ENCODE measurements at places on chromosomes 5 and 9.

DNA sequence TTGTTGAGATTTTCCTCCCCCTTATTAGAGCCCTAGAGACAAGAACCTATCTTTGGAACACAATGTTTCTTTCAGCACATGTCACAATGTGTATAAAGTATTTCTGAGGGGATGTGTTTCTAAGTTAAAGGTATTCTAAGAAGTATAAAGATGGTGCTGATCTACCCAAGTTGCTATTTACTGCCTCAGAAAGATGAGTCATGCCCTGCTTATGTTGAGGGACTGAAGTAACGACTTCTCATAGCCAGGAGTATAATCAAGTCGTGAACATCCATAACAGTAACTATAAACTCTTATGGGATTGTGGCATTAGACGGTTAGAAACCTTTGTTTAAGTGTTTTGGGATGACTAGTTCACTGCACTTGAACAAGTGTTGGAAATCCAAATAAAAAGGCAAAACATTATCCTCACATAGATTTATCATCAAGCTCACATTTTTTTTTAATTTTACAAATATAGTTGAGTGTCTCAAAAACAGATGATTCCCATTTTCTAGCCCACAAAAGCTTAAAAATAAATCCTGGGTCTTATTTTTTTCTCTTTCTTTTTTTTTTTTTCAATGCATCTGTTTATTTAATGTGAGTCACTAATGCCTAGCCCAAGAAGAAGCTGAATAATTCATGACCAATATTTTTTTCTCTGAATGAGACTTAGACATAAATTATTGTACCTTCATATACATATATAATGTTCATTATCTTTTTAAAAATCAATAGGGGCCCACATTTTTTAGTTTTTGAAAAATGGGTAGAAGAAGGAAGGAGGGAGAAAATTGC, 12.2 kb upstream of the TMEM252 start:
- no peak for DNase-seq

DNA sequence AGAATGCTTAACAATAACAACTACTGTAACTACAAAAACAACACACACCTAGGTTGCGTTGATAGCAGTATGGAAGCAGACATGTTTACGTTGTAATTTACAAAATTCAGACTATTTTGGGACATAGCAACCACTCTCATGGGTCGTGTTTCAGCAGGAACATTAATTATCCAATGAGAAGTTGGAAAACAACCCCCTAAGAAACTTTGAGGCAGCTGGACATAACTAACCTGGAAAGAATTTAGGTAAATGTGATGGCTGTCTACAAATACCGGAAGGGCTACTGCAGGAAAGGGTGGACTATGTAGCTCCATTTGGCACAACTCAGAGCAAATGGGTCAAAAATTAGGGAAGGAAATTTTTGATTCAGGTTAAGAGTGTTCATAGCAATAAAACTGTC, 409.3 kb downstream of the ADGRV1 start:
- no peak for DNase-seq

- DNase-seq = no peak
These were observed 324.4 kb downstream of the ENC1 start for GRCh38 chr5:74316064-74316603.

GRCh38 chr5:96870094-96871026, 5.9 kb upstream of the ERAP2 start:
- DNase-seq = no peak

DNA sequence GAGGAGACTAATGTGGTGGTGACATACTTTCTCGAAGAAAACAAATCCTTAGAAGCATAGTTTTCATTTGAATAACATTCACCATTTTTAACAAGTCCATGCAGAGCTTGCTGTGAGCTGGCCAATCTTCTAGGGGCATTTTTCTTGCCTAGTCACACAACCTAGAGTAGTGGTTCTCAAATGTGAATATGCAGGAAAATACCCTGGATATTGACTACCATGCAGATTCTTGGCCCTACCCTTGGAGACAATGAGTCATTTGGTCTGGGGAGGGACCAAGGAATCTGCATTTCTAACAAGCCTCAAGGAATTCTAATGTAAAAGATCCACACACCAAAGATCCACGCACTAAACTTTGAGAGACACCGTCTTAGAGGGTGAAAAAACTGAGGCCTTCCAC, 23.5 kb downstream of the GDNF start:
- DNase-seq = no peak

DNA sequence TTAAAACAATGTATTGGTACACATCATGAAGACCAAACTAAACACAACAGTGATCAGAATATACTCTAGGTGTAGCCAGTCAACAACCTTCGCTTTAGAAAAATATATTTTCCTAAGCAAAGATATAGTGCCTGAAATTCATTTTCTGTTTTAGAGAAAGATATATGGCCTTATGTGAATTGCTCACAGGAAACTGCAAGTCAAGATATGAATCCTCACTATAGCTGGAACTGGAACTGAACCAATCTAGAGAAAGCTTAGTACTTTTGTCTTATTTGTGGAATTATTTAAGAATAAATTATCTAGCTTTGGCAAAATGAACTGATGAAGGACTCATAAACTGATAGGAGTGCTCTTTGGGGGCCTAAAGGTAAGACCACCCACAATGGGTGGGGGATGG, 27.3 kb downstream of the GZMK start:
- no peak for DNase-seq

- no peak for DNase-seq
These were observed 1125.4 kb downstream of the EFNA5 start for GRCh38 chr5:106545325-106545724.

- DNase-seq = no peak
These were observed 74.5 kb downstream of the APTX start for GRCh38 chr9:32926911-32927310.

DNA sequence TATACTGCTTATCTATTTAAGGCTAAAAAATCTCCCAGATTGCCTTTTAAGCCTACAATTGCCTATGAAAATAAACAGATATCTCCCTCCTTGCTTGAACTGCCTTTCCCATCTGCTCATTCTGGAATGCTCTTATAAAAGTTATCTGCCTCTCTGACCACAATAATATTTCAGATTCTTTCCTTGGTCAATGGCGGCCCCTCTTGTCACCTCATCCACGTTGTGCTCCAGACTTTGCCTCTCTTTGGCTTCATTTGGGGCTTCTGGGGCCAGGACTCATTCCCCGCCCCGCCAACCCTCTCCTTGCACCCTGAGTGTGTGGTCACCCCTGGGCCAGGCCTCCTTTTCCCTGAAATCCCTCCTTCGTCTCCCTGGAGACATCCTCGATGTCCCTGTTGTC, 110.0 kb upstream of the RPS23 start:
- no peak for DNase-seq

DNA sequence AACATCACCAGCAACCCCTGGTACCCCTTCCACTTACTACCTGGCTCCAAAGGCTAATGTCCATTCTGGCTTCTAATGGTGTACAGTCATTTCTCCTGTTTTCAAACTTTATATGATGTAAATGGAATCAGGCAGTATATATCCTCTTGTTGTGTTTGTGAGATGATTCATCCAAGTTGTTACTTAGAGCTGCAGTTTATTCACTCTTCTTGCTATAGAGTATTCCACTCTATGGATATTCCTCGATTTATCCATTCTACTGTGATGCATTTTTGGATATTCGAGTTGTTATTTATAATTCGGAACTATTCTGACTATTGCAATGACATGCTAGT, 32.4 kb downstream of the IRF1 start:
- no peak for DNase-seq

GRCh38 chr5:144832416-144832815, 661.7 kb downstream of the KCTD16 start:
- DNase-seq = no peak

DNA sequence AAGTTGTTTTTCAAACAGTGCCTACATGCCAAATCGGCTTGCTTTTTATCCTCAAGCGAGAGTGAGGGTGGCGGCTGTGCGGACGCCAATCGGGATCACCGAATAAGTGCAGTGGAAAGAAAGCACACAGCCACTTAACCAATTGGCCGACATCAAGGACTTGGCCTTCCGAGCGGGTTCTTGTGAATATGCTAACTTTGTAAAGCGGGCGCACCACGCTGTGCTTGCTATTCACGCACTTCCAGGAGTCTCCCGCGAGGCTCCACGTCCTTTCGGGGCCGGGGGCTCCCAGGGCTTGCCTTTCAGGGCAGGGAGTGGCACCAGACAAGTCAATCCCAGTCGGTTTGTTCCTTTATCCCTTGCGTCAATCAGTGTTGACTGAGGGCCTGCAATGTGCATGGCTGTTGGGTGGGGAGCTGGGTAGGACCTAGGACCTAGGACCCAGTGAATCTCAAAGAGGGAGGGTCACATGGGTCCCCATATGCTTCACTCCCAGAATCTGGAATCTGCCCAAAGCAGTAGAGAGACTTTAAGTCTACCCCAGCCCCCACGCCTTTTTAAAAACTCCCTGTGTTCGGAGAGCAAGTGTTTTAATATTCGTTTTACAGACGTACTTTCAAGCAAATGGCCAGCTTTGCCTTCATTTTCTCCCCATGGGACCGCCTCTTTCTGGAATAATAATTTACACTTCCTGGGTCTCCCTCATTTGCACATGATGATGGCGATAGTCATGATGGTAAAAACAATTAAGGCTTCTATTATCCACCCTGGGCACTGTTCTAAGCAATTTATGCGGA, 2.0 kb upstream of the GCNT4 start:
- DNase-seq = no peak
